ENCODE measurements at places on chromosomes 1 and 21.

GRCh38 chr1:34715139-34715538 lies 39.7 kb upstream of the GJB5 start:
- DNase-seq = no peak

- no peak for DNase-seq
Measured at GRCh38 chr1:218665221-218665620, 320.1 kb downstream of the TGFB2 start.

GRCh38 chr1:161189036-161189435 lies 9.8 kb downstream of the ADAMTS4 start:
- no peak for DNase-seq

- peak; percentile 65 for DNase-seq
Measured at GRCh38 chr1:203342192-203342940, 8.6 kb downstream of the FMOD start.

DNA sequence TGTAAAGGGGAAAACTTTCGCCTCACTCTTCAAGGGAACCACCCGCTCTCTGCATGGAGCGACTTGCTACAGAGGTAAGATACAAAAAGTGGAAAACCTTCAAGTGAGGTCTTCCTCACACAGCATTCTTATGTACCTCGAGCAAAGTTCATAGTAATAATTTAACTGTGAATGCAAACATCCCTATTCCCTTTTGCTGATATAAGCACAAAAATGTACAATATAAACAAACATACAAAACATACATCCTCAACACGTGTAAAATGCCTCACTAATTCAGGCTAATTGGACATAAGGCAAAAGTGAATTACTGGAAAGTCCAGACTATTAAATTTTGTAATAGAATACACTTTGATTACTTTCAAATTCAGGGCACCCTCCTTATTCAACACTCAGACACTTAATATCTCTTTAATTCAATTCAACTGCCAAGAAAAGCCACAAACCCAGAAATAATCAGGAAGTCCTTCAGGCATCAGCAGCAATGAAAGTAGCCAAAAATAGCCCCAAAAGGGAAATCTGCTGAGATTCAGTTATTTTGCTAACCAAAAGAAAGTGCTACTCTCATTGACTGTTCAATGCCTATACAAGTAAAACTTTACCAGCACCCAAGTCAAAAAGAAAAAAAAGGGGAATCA lies 15.2 kb upstream of the LMX1A start:
- no peak for DNase-seq

DNA sequence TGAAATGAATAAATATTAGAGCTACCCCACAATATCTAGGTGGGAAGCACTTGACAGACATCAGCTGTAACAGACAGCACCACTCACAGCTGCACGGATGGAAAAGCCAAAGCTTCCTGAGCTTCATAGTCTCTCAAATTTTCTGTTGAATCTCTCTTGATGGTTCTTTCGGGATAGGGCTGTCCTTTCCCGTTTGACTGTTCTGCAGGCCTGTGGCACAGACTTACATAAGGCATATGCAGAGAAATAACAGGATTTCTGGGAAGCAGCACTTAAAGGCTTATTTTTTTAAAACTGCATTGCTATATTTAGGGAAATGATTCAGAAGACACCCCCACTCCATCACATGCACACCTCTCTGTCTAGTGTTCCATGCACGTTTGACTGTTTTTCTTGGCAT lies 77.5 kb downstream of the ZNF648 start:
- DNase-seq = no peak

GRCh38 chr21:34367320-34367935 lies 3.6 kb downstream of the KCNE2 start:
- DNase-seq = peak; percentile 82

- DNase-seq = peak; percentile 42
Measured at GRCh38 chr1:154483941-154484803, 17.8 kb upstream of the TDRD10 start.

GRCh38 chr1:25106352-25106751 lies 126.0 kb downstream of the SYF2 start:
- no peak for DNase-seq

GRCh38 chr1:22738069-22738435 lies 27.4 kb downstream of the EPHB2 start:
- DNase-seq = no peak

GRCh38 chr1:45620588-45621500 lies 3.0 kb downstream of the CCDC17 start:
- DNase-seq = no peak

DNA sequence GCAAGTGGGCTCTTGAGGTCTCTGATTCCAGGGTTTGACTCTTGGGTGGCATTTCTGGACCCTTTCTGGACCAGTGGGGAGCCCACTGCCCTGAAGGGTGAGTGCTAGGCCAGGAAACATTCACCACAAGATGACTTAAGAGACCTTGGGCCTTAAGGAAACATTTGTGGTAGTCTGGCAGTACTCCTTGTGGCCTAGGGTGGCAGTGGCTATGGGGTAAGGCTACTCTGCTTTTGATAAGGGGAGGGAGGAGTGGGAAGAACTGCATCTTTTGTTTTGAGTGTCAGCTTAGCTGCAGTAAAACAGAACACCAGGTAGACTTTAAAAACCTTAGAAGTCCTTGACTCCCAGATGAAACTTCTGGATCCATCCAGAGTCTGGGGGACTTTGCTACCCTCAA lies 529.3 kb upstream of the LRRC7 start:
- DNase-seq = no peak

- DNase-seq = no peak
Measured at GRCh38 chr1:26717017-26717491, 21.2 kb downstream of the ARID1A start.

- DNase-seq = no peak
Measured at GRCh38 chr1:91844862-91845528, 41.0 kb downstream of the TGFBR3 start.

- no peak for DNase-seq
Measured at GRCh38 chr21:44996983-44997936, 57.4 kb downstream of the SLX9 start.

GRCh38 chr21:46038871-46039397 lies 57.4 kb downstream of the COL6A1 start:
- DNase-seq = no peak

- no peak for DNase-seq
Measured at GRCh38 chr1:42886800-42887199, 40.4 kb downstream of the ZNF691 start.

DNA sequence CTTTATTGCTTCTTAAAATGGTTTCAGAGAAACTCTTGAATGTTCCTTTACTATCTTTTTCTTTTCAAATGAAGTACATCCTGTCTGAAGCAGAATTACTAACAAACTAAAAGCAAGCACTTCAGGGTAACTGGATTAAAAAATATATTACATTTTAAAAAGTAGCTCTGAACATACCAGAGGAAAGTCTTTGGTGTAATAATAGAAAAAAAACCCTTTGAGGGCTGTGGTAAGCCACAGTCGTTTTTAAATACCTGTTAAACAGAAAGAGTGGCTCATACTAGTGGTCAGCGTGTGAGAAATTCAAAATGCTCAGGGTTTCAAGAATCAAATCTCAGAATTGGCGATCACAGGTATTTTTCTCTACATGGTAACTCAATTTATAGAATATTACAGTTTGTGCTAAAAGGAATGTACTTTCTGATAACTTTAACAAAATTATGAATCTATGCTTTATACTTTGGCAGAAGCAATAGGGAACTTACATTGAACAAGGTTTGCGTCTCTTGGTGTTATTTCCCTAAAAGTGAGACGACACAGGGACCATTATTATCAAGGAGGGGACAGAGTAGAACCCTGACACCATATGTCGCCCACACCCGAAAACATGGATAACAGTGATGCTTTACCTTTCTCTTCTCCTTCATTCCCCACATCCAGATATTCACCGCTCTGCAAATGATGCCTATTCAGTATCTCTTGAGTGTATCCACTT lies 97.0 kb upstream of the DPH5 start:
- DNase-seq = no peak

- DNase-seq = no peak
Measured at GRCh38 chr1:185087101-185087500, 41.7 kb downstream of the RNF2 start.

DNA sequence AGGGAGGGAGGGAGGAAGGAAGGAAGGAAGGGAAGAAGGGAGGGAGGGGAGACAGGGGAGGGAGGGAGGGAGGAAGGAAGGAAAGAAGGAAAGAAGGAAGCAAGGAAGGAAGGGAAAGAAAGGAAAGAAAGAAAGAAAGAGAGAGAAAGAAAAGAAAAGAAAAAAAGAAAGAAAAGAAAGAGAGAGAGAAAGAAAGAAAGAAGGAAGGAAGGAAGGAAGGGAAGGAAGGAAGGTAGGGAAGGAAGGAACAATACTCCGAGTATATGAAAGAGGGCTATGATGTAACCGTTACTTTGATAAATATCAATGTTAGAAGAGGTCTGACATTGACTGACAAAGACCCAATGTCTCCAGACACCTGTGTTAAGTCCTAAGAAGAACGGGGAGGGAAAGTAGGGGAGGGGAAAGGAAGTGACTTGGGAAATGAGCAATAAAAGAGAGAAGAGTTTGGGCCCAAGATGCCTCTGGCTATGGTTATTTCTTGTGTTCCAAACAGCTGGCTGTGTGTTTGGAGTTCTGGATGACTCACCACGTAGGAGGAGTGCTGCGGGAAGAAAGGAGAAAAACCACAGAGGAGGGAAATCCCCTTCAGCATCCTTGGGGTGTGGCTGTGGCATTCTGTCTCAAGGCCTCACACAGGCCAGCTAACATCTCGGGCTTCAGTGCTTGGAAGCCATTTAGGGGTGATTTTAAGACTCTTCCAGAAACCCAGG lies 37.0 kb upstream of the RXRG start:
- DNase-seq = peak; percentile 97

DNA sequence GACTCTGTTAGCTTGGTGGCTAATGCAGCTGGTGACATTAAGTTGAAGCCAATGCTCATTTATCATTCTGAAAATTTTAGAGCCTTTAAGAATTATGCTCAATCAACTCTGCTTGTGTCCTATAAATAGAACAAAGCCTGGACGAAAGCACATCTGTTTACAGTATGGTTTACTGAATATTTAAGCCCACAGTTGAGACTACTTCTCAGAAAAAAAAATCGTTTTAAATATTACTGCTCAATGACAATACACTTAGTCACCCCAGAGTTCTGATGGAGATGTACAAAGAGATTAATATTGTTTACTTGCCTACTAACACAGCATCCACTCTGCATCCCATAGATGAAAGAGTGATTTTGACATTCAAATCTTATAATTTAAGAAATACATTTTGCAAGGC lies 79.6 kb downstream of the NEGR1 start:
- DNase-seq = no peak

- DNase-seq = no peak
Measured at GRCh38 chr1:201916649-201917249, 28.1 kb downstream of the SHISA4 start.

DNA sequence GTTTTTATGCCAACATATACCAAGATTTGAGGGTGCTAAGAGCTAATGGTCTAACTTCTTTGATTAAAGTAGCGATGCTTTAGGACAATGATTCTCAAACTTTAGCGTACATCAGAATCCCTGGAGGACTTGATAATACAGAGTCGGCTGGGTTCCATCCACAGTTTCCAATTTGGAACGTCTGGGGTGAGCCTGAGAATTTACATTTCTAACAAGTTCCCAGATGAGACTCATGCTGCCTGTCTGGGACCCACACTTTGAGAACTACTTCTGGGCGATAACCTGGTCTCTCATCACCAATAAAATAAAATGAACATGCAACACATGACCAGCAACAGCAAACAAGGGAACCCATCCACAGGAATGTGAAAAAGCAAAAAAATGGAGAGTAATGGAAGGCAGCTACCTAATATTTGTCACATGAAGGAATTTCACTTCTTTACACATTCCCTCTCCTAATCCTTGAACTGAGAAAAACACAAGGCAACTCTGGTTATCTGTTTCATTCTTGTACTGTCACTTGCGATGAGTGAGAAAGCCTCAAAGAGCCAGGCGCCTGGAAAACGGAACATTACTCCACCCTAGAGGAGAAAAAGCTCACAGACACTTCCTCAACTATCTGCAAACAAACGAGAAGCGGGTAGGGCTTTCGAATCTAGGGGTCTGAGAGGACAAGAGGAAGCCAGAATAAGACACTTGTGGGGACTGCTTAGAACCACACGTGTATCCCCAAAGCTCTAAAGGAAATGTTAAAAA lies 14.0 kb downstream of the HSF2BP start:
- DNase-seq = peak; percentile 18

DNA sequence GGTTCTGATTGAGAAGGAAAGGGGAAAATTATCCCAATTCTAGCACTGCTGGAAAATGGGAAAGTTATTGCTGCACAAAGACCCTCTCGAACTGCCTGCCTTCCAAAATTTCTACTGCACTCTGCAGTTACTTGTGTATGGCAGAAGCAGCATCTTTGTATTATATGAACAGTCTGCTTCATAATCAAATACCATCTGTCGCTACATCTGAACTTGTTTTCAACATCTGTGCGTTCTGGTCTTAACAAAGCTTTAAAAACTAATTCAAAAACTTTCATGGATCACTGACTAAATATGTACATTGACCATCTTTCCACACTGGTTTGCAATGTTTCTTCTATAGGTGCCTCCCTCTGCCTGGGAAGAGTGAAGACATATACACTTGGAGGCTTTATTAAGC lies 79.2 kb downstream of the PROX1 start:
- DNase-seq = no peak

- DNase-seq = no peak
Measured at GRCh38 chr1:63898428-63899196, 124.8 kb downstream of the ROR1 start.

DNA sequence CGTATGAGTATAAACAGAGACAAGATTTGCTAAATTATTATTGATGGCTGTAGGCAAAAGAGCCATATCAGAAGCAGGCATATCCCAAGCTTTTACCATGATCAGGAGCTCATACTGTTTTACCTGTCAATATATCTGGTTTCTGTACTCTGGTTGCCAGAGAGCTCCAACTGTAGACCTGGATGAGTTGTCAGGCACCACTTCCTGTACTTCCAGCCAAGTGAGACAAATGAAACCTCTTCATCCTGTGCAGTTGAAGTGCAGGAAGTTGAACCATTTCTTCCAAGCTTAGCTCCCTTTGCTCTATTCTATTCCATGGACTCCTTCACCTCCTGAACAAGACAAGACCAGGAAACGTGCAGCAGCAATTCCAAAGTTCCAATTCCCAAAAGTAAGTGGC lies 115.6 kb downstream of the ZNF281 start:
- DNase-seq = no peak

DNA sequence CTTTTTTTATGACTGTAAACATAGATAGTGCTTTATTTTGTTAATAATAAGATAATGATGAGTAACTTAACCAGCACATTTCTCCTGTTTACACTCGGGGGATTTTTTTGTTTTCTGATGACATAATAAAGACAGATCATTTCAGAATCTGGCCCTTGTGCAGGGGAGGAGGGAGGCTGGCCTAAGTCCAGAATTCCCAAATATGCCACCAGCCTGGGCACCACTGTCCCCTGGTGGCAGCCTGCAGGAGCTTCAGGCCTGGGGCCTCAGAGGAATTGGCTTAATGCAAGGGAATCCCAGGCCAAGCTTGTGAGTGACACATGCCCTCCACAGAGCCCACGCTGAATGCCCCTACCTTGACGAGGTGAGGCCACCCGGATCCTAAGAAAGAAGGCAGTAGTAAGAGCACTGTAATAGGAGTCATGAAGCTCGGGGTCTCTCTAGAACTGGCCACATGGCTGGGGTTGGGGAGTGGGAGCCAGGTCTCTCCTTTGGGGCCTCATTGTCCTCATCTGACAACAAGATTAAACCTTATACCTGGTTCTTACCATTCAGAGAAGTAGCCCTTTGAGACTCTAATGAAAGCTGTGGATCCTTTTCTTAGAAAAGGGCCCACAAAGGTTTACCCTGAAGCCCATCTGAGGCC lies 24.1 kb downstream of the ETNK2 start:
- DNase-seq = peak; percentile 87

GRCh38 chr1:182146286-182146685 lies 84.8 kb upstream of the ZNF648 start:
- no peak for DNase-seq

Measured in COLO829 (cell line).